ENCODE measurements at places on chromosomes 12 and 14.

GRCh38 chr12:13342971-13343370 is 146.4 kb downstream of the EMP1 start:
- DNase-seq, result no peak

DNA sequence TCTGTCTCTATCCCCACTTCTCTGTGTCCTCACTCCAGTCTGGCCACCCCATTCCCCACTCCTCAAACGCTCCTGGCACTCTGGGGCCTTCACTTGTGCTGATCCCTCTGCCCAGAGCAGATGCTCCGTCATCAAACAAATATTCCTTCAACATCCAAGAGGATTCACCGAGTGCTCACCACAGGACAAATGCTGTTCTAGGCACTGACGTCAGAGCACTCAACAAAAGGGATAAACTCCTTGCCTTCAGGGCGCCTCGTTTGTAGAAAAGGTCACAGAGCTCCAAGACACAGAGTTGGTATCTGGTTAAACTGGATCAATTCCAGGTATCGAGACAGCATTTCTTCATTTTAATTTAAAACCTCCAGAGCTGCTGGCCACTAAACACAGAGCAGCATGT is 35.3 kb downstream of the PSMC1 start:
- no peak for DNase-seq

GRCh38 chr12:95548539-95549391 is 2.5 kb downstream of the USP44 start:
- peak; percentile 78 for DNase-seq

DNA sequence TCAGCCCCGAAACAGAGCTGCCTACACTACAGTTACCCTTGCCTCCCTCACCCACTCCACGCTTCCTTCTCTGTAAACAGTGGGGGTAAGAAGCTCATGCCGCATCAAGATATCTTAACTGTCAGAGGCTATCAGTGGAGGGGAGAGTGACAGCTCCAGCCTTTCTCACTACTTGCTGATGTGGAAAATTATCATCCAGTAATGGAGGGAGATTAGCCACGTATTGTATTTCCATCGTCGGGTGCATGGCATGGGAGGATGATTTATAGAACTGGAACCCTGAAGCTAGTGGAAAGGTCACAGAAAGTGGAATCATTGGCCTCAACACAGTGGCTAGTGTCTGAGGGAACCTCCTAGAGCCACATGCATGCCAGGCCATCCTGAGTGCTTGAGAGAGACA is 270.9 kb upstream of the FKBP4 start:
- DNase-seq, result no peak

DNA sequence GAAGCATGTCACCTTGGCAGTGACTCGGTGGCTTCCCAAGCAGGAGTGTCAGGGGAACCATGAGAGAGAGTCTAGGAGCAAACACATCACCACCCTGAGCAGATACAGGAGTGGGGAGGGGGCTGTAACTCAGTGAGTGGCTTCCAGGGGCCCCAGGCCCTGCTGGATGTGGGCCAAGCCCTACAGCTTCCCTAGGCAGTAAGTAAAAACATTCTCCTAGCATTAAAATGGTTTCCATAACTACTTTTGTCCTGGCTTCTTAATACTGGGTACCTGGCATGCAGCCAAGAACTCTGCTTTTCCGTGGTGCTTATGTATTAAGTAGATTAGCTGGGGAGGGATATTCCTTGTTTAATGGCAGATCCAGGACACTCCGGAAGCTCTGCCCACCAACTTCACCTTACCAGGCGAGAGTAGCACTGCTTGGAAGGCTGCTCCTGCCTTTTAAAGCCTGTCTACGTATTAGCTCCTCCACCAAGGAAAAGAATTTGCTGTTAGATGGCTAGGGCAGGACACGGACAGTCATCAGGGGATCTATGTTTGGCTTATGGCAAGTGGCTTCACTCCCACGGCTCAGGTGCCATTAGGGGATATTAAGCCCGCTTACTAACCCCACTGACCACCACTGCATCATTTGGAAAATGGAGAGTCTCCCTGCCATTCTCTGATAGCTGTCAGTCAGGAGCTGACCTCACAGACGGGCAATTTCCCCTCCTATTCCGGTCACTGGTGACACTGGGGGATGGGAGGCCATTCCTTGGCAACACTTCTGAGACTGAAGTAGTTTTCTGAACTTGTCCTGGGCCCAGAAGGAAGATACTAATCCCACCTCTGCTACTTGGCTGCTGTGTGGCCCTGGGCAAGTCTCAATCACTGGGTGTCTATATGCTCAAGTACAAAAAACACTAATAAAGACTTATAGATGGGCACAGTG is 22.8 kb downstream of the OTUB2 start:
- DNase-seq, result peak; percentile 81

- DNase-seq, result peak; percentile 37
Observed at GRCh38 chr12:62631471-62632410, 165.1 kb downstream of the MON2 start.

DNA sequence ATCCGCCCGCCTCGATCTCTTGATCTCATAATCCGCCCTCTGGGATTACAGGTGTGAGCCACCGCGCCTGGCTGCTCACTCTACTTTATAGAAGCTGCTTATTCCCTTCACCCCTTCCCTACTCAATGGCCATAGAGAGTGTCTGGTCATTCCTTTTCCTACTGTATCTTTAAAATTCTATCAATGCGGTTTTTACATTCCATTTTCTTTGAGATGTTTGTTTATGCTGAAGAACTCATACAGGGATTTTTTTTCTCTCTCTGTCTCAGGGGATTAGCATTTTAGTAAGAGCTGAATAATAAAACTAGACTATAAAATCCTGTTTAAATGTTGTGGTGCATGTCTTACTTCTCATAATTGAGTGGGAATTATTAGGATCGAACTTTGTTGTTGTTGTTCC is 218.6 kb upstream of the FOXN3 start:
- DNase-seq, result no peak

- DNase-seq, result no peak
Observed at GRCh38 chr12:12872934-12873275, 18.5 kb upstream of the GPRC5A start.

- DNase-seq, result no peak
Observed at GRCh38 chr12:109592905-109593272, 19.3 kb downstream of the MVK start.

GRCh38 chr12:109735051-109735521 is 21.5 kb downstream of the FAM222A start:
- no peak for DNase-seq

- DNase-seq, result no peak
Observed at GRCh38 chr12:78290606-78291345, 460.1 kb downstream of the NAV3 start.

GRCh38 chr12:66337381-66338010 is 35.2 kb downstream of the HELB start:
- DNase-seq, result no peak

DNA sequence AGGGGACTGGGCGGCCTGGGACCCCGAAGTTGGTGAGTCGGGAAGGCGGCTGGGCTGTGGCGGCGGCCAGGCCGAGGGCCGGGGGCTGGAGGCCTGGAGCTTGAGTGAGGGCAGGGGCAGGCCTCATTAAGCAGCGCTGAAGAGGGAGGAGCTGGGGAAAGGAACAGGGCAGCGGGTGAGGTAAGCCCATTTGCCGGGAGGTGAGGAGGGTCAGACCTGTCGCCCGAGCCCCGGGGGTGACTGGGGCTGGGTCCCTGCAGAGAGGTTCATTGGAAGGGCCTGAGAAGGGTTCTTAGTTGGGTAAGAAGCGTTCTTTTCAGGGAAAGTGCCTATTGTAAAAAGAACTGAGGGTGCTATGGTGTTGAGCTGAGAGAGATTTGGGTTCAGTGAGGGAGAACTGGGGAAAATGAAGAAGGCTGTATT is 441 bp downstream of the RAB5B start:
- peak; percentile 69 for DNase-seq

- DNase-seq, result no peak
Observed at GRCh38 chr14:104118006-104118844, 20.2 kb upstream of the KIF26A start.

DNA sequence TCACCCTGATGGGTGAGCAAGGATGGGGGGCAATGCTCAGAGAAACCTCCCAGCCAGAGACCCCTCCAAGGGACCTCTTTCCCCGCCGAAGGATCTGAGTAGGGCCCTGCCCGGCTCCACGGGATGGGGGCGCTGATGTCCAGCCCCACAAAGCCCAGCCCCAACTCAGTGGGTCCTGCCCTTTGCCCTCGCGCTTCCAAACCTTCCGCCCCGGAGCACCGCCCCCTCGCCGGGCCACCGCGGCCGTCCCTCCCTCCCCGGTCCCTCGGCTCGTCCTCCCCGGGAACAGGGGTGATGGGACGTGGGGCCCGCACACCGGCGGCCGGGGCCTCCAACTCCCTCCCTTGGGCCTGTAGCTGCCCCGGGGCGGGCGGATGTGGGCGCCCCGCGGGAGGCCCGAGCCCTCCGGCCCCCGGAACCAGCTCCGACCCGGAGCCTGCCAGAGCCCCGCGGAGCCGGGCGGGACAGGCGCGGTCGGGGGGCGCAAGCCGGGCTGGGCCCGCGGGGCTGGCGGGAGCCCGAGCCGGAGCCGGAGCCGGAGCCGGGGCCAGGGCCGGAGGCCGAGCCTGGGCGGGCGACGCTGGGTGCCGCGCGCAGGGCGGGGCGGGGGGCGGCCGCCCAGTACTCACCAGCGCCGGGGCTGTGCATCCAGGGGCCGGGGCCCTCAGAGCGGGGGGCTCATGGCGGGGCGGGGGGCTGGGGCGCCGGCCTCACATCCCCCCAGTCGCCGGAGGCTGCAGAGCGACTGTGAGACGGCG is 386 bp downstream of the HDAC7 start:
- DNase-seq, result no peak

DNA sequence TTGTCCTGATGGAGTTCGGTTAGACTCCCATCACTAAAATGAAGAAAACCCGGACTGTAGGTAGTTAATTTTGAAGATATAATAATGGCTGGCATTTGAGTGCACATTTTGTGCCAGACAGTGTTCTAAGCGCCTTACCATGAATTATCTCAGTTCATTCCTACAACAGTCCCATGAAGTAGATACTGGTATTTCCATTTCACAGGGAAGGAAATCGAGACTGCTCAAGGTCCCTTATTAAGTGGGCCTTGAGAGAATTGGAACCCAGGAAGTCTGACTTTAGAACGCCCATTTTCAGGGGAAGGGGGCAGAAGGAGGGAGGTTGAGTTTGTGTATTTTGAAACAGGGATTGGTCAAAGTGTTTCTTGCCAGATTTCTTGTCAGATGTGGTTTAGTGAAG is 855 bp downstream of the MNAT1 start:
- DNase-seq, result no peak

DNA sequence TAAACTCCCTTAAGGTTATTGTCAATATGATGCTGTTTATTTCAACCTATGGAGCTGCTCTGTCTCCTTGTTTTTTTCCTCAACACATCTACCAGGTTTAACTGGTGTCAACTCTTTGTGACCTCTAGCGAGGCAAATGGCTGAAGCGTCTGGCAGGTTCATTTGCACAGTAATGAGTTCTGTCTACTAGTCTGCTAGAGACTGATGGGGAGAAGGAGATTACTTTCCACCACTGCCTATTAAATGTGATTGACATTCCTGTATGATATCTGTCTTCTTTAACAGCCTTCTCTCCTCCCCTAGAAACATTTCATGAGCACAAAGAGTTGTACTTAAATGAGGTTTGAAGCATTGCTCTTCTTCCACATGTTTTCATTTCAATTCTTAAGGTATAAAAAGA is 253.7 kb downstream of the SLC6A15 start:
- DNase-seq, result no peak

GRCh38 chr12:11545484-11546330 is 103.8 kb upstream of the ETV6 start:
- no peak for DNase-seq

- DNase-seq, result no peak
Observed at GRCh38 chr12:75650595-75651341, 139.4 kb upstream of the KRR1 start.

- no peak for DNase-seq
Observed at GRCh38 chr14:35344107-35344807, 52.1 kb downstream of the PSMA6 start.

DNA sequence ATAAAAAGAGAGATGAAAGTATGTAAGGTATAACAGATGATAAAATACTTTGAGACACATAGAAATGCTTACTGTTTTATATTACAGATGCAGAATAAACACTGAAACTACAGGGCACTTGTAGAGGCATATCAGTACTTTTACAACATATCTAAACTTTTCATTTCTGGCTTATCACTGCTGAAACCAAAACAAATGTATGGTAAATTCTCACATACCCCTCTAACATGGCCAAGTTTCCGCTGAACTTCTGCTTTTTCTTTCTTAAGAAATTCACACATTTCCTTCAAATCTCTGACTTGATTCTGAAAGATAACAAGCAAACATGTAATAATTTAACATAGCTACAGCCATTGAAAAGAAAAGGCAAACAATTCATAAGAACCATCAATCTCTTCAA is 33.3 kb upstream of the C12orf50 start:
- DNase-seq, result no peak

DNA sequence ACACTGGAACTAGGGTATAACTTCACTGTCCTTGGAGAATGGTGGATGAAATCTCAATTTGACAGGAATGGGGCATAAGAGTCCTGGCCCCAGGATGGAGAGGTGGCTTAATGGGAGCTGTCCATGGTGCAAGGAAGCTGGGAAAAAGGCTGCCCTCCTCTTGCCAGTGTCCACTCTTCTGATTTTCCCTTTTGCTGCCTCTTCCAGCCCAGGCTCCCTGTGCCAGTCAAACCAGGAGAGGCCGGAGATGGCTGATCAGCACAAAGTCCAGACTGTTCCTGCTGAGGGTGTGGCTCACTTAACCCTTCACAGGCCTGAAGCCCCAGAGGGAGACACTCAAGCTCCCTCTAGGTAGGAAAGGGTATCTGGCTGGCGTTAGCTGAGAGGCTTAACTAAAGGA is at the start of gene MYO1A:
Gene MYO1A, minus strand, starts transcription at position 240 of the 400 bp plus-strand sequence. CDS start 1,806 bp downstream, outside the sequence.
- no peak for DNase-seq

- DNase-seq, result no peak
Observed at GRCh38 chr12:129551441-129551840, 352.4 kb downstream of the TMEM132D start.
